ENCODE measurements at places on chromosomes 13 and 19. TPM values are rescaled to one million over a fixed set of nuclear protein-coding genes. Genes with fewer than 3 reads are reported as not detected.

The CCNA1 gene
- total RNA-seq = 0.55 TPM

The FCGBP gene
- 10.8 TPM for total RNA-seq

The FCER2 gene
- 0.27 TPM for total RNA-seq

The ZIM2 gene
- total RNA-seq = 1.5 TPM

DNA sequence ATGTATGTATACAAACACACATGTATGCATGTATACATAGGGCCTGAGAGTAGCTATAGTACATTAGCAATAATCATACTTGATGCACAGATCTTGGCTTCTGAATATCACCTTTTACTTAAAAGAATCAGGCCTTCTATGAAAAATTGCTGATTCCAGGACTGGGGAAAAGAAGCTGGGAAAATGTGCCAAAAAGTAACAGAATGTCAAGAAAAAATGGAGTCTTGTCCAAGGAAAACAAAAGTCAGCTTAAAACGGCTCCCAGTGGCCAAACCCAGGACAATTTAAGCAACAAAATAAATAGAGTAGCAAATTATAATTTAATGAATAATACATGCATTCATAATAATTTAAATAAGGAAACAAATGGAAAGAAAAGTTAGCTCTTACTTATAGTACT, 2104.9 kb downstream of the PCDH9 start:
- no peak for DNase-seq

- DNase-seq = no peak
Measured at GRCh38 chr19:45145270-45146189, 15.3 kb downstream of the NKPD1 start.

- DNase-seq = no peak
Measured at GRCh38 chr13:27622102-27622820, 569 bp downstream of the POLR1D start.

- no peak for DNase-seq
Measured at GRCh38 chr19:17020823-17021222, 5.8 kb downstream of the CPAMD8 start.

- DNase-seq = no peak
Measured at GRCh38 chr13:98677398-98677797, 75.1 kb downstream of the SLC15A1 start.

DNA sequence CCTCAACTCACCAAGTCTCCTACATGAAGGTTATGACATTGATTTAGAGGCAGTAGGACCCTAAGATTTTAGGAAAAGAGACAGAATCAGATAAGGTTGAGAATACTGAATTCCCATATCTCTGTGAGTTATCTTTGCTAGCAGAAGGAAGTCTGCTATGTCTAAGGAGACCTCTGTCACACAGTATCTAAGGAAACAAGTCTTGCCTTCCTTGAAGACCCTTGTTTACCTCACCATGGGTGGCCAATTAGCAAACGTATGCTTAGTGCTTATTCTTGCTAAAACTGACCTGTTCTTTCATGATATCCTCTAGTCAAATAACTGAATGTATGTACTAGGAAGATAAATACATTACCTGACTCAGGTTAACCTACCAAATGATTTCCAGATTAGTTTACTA, 855.4 kb upstream of the SLITRK1 start:
- no peak for DNase-seq

- DNase-seq = peak; percentile 87
Measured at GRCh38 chr13:21476893-21477472, 17.9 kb upstream of the ZDHHC20 start.

GRCh38 chr13:87953381-87953780, 282.2 kb downstream of the SLITRK5 start:
- DNase-seq = no peak

DNA sequence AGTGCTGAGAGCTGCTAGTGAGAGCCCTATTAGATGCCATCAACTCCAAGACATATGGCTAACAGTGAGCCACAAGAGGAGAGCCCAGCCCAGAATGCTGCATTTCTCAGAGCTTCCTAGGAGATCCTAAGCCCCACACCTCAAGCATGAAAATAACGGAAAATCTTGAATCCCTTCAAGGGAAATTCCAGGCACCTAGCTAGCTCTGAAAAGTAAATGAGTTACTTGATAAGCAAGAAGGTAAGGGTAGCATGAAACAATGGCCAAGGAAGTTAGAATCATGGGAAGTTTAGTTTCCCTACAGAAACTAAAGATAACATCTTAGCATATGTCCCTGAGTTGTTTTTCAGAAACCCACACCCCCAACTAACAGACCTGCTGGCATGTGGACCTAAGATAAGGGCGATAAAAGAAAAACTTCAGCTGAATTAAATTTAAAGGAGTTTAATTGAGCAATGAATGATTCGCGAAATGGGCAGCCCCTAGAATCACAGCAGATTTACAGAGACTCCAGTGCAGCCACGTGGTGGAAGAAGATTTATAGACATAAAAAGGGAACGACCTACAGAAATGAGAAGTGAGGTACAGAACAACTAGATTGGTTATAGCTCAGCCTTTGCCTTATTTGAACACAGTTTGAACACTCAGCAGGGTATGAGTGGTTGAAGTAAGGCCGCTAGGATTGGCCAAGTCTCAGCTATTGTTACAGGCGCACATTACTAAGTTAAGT, 301.3 kb upstream of the DACH1 start:
- no peak for DNase-seq

DNA sequence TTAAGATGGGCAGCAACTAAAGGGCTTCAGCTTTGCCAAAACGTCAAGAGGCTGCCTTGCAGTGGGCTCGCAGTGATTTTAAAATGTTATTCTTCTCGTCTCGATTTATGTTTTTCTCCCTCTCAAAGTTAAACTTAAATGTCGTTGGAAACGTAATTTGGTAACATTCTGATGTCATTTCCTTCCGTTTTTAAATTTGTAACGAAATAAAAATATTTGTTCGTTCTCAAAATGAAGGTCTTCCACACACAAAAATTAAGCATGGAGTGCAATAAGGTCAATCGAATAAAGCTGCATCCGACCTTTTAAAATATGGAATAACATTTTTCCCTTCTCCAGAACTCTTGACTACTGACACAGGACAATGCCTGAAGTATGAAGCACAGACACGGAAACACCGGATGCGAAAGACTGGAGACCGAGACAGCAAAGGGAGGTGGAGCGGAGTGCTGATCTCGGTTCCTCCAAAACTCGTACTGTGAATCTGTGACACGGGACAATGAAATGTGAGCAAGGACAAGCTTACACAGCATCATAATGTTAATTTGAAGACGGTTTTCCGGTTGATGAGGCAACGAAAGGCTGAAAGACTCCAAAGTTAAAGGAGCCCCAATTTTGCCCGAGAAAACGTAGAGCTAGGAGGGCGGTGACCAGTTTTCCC, 850 bp downstream of the MTMR6 start:
- no peak for DNase-seq

- no peak for DNase-seq
Measured at GRCh38 chr13:51396352-51396751, 56.5 kb downstream of the INTS6 start.

GRCh38 chr13:50709058-50709457, 134.4 kb downstream of the DLEU7 start:
- DNase-seq = no peak

GRCh38 chr19:47495478-47496372, 11.7 kb upstream of the KPTN start:
- DNase-seq = no peak

DNA sequence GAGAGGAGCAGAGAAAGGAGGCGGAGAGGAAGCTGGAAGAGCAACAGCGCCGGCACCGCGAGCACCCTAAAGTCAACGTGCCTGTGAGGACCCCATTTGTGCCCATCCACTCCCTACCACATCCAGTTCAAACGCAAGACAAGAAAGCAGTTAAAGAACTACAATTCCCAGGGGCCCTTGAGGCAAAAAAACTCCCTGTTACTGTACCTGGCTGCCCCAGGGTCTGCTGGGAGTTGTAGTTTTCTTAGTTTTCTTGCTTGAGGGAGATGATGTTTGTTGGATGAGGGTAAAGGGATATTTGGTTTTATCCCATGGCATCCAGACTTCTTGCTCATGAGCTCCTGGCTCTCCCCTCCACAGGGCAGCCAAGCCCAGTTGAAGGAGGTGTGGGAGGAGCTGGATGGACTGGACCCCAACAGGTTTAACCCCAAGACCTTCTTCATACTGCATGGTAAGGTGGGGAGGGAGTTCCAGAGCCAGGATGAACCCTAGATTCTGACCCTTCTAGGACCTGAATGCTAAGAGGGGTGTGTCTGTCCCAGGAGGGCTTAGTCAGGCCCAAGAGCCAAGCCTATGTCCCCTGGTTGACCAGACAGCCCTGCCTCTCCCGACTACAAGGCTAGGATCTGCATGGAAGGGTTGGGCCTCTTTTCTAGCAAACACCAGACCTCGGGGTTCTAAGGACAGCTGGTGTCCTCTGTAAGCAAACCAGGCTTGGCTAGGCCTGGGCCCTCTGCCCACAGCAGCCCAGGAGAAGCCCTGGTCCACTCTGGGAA, 13.2 kb downstream of the NUCB1 start:
- no peak for DNase-seq

GRCh38 chr13:28001049-28001448, 12.6 kb upstream of the URAD start:
- DNase-seq = no peak

DNA sequence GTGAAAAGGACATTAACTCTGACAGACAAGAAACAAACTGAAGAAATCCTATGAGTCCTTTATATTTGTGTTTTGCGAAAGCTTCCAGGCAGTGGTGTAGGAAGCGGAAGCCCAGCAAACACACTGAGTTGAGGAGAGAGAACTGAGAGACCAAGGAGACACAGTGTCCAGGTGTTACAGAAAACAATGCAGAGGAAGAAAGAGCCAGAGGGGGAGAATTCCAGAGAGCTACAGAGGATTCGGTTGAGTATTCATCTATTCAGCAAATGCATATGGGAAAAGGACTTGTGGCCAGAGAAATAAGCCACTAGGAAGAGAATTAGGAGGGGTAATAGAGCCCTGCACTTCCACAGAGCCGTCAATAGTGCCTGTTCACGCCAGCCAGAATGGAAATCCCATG, 183.5 kb downstream of the LIG4 start:
- no peak for DNase-seq

Measured in sigmoid colon (tissue), 7 donors.